Gastroesophageal sphincter (tissue), 4 donors: ENCODE measurements at places on chromosomes 6 and 20. TPM values are rescaled to one million over a fixed set of nuclear protein-coding genes. Genes with fewer than 3 reads are reported as not detected.

LTB gene
- not detected for total RNA-seq

IDH3B gene
- total RNA-seq = 158 TPM

SEL1L2 gene
- not detected for total RNA-seq

CYP39A1 gene
- 55.9 TPM for total RNA-seq

LY6G5B gene
- total RNA-seq = 5.0 TPM

RNF144B gene
- 5.6 TPM for total RNA-seq

POPDC3 gene
- total RNA-seq = not detected
